ENCODE measurements at places on chromosomes 12 and 14.

DNA sequence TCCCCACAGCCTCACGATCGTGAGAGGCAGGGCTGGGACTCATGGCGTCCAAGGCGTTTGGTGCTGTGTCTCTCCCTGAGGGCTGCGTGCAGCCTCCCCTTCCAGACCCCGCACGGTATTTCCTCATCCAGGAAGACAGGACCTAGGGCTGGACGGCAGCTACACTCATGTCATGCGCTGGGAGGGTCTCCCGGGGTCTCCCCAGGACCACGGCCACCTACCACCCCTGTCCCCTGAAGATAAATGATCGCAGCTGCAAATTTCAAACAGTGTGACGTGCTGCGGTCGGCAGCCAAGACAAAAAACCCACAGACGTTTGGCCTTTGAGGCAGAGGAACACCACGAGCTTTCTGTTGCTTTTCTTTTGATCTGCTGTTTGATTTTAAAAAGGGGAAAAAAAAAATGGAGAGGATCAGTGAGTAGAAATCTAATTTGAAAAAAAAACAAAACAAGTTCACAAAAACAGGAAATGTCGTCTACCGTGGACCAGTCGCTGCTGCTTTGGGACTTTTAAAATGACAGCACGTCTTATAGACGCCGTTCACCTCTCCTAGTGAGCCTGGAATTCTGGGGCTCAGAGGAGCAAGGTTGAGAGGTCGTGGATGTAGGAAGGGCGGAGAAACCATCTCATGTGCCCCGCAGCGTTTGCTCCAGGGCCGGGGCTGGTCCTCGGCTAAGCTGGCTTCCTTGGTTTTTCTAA, 237.6 kb downstream of the SLC41A2 start:
- DNase-seq = no peak

DNA sequence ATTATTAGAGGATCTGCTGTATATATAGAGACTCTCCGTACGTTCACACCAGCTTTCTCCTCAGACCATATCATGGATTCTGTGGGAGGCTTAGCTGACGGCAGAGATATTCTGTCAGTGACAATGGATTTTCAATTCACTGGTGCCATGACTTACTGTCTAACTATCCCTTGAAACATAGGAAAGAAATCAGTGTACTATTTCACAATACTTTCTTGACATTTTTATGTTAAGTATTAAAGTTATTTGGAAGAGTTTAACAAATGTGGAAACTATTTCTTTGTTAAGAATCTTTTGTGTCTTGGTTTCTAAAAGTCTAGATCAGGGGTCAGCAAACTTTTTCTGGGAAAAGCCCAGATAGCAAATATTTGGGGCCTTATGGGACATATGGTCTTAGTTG, 118.5 kb downstream of the GTF2A1 start:
- DNase-seq = no peak

- peak; percentile 36 for DNase-seq
These were observed 430 bp downstream of the SLC41A2 start for GRCh38 chr12:104957719-104958000.

GRCh38 chr12:105190530-105190929, 45.4 kb downstream of the APPL2 start:
- no peak for DNase-seq

GRCh38 chr14:64704743-64705380, 638 bp downstream of the PLEKHG3 start:
- DNase-seq = peak; percentile 81

DNA sequence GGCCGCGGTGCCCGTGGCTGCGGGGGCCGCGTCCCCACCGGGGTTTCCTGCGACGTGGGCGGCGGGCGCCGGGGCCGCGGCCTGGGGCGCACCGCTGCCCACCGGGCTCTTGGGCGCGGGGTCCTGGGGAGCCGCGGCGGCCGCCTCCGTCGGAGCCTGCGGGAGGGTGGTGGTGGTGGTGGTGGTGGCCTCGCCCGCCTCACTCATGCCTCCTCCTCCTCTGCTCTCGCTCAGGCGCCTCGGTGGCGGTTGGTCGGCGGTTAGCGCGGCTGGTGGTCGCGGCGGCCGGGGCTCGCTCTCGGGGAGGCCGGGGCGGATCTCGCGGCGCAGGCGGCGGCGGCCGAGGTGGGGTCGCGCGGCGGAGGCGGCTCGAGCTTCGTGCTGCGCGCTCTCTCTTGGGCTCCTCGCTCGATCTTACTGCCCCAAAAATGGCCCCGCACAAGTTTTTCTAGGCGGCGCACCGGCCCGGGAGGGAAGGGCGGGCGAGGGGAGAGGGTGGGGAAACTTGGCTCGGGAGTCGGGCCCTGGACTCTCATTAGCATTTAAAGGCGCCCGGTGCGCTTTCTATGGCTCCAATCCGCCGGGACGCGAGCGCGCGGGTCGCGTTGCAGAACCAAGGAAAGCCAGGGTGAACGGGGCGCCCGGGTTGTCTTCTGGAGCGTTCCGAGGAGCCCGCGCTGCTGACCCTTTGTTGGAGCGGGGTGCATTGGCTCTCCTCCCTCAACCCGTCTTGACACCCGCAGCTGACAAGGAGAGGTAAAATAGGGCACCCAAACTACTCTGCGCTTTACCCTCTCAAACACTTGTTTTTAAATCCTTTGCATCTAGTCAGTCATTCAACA, at the start of gene YBX3:
Gene YBX3 (minus strand): TSS at position 419 of the 842 bp plus-strand sequence. CDS start 212 bp downstream, at position 207.
- DNase-seq = peak; percentile 96

DNA sequence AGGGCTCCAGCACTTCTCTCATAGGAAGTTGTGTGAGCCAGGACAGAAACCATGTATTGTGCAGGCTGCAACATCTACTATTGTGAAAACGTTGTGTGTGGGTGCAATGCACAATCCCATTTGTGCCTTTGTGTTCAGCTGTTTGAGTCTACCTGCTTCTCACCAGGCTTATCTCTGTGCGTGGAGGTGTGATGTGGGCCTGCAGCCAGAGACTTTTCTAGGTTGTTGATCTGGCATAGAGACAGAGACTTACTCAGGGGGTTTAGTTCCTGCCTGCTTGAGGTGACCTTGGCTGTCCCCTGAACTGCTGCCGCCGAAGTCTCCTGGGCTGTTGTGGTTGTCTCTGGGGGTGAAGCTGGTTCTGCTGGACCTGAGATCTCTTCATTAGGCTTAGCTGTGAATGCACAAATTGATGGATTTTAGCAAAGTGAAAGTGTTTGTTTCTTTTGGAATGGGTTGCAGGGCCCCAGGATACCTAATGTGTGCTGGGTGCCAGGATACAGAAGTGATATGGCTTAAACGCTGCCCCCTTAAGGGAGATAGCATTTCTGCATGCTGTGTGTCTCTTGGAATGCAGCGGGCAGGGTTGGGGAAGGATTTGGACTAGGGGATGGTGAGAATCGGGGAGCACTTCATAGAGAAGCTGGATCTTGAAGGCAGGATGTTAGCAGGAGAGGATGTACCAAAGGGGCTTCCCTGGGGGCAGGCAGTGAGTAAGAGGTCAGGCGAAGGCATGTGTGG, 2.5 kb downstream of the LACRT start:
- DNase-seq = no peak

DNA sequence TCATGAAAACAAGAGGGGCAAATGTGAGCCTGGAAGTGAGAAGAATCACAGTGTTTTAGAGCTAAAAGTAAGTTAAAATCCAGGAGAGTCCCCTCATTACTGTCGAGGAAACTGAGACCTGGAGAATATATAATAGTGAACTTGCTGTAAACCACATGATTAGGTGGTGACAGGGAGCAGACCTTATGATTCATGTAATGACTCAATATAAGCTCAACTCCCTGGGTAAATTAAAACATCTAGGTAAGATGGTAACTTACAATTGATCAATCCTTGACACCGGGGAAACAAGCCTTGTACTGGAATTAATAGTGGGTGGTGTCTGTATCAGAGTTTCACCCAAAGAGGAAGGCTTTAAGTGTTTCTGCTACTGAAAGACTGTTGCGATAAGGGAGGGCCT, 269.3 kb downstream of the SNAPC1 start:
- no peak for DNase-seq

GRCh38 chr12:84875241-84875640, 37.4 kb downstream of the SLC6A15 start:
- DNase-seq = no peak

GRCh38 chr12:106645074-106645421, 62.2 kb downstream of the RFX4 start:
- peak; percentile 25 for DNase-seq

DNA sequence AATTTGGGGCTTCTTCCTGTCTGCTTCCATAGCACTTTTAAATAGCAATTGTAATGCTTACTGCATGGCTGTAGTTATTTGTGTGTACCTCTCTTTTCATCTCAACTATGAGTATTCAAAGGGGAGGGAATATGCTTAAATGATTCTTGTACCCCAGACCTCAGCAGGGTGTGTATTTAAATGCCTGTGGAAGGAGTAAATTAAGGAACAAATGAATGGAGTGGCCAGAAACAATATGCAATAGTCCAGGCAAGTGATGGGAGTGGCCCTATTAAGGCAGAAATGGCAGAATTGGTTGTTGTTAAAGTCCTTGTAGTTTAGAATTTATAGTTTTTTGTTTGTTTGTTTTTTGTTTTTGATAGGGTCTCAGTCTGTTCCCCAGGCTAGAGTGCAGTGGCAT, 1.5 kb downstream of the RAD51B start:
- DNase-seq = no peak

- no peak for DNase-seq
These were observed 37.8 kb downstream of the TMX1 start for GRCh38 chr14:51277753-51278415.

GRCh38 chr14:24353559-24354481, 14.0 kb upstream of the RIPK3 start:
- DNase-seq = peak; percentile 32

DNA sequence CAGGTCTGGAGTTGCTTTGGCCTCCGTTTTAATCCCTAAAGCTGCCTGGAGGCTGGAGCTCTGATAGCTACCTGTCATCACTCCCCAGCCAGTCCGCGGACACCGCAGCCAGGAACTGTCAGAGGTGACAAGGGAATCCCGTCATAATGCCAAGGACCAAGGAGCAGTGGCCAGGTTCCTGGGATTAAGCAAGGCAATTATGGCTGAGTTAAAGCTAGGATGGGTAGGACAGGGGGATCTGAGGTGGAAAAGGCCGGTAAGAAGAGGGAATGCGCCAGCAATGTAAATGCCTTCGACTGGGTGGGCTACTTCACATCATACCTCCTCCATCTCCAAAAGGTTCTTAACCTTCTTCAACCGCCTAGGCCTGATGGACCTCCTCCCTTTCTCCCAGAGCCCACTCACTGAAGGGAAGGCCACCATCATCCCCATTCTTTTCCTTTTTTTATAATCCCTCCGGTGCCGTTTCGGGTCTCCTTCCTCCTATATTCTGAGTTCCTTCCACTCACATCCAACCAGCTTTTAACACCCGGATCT, 1.9 kb downstream of the PPP1R3E start:
- no peak for DNase-seq

DNA sequence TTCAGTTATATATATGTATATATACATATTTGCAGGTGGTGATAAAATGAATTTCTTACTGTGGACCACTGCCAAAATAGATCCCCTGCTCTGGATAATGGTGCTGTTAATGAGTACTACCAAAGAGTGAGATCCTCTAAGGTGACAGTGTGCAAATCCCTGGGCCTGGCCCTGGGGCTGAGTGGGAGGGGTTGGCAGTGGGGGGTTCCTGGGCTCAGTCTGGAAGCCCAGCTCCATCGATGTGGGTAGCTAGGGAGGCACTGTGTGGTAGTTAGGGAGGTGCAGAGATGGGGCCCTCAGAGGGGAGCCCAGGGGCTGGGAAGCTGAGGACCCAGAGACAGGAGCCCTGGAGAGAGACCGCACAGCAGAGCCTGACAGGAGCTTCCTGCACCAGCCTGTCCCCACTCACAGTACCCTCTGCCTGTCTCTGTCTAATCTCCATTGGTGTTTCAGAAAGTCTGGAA, 9.1 kb downstream of the KRT8 start:
- DNase-seq = no peak

GRCh38 chr12:107761502-107761904, 566 bp upstream of the PRDM4 start:
- DNase-seq = peak; percentile 75

DNA sequence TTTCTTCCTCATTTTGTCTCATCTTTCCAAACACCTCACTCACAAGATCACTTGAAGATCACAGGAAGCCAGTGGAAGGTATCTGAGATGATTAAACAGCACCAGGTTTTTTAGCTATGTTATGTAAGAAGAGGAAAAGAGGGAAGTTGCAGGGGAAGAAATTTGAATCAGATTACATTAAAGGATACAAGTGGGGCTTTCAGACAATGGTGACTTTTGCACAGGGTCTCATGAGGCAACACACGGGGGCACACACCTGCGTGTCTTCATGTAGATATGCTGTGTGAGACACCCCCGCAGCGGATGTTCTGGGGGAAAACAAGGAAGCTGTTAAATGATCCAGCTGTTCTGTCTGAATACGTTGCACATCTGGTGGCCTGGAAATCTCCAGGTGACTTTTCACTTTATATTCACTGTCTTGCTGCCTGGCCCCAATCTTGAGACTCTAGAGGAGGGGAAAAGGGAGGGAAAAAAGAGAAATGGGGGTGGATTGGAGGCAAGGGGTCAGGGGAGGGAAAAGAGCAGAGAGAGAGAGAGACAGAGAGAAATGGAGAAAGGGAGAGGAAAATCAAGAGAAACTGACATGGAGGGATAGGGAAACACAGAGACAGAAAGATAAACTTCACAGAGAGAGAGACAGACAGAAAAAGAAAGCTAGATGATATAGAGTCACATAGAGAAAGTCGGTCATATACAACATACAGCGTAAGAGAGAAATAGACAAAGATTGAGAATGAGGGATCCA, 36.3 kb upstream of the PPP1CC start:
- peak; percentile 52 for DNase-seq

- no peak for DNase-seq
These were observed 11.0 kb upstream of the FBXL14 start for GRCh38 chr12:1605129-1606020.

DNA sequence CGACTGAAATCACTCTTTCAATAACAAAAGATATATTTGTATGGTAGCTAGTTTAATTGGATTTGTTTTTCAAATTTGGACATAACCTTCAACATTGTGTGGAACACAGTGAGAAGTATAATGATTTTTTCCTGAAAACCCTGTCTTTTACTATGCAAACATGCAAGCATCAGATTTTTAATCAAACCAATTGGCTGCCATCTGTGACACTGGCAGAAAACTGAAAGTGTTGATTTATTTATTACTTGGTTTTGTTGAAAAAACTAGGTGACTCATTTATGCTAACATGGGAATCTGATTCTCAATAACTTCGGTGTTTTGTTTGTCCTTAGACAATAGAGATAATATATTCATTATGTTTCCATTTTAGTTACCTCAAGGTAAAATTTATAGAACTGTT, 82.0 kb downstream of the NTS start:
- DNase-seq = no peak

- DNase-seq = no peak
These were observed 26.3 kb downstream of the KLRK1 start for GRCh38 chr12:10363658-10363913.

DNA sequence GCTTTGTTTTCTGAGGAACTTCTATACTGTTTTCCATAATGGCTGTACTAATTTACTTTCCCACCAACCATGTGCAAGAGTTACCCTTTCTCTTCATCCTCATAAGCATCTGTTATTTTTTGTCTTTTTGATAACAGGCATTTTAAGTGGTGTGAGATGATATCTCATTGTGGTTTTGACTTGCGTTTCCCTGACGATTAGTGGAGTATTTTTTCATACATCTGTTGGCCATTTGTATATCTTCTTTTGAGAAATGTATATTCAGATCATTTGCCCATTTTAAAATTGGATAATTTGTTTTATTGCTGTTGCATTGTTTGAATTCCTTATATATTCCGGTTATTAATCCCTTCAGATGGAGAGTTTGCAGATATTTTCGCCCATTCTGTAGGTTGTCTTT, 10.2 kb upstream of the HMGA2 start:
- no peak for DNase-seq
